ENCODE measurements at places on chromosomes 7 and 10.

- no peak for DNase-seq
These were observed 604.9 kb upstream of the ADARB2 start for GRCh38 chr10:2342206-2342605.

DNA sequence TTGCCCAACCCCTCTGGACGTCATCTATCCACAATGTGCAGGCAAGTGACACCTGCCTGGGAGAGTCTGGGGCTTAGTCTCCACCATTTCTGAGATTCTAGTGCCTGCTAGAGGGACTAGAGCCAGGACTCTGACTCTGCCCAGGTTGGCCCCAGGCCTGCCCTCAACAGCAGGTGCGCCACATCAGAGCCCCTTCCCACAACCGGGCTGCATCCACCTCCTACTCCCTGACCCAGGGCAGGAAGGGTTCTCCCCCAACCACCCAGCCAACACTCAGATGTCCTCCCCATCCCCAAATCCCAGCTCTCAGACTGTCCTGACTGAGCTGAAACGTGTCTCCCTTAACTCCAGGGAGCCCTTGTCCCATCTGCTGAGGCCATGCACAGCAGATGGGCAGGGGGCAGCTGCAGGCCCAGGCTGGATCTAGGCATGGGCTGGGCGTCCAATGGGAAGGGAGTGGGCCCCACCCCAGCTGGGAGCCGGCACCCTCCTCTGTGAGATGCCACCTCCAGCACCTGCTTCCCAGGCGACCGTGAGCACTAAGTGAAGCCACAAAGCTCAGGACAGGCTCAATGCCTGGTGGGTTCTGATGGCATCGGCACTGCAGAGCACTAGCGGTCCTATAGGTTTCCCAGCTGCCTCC lies 49.2 kb downstream of the RASGEF1A start:
- DNase-seq: no peak

GRCh38 chr7:79620291-79620690 lies 166.8 kb upstream of the MAGI2 start:
- DNase-seq: no peak

- no peak for DNase-seq
These were observed 285.7 kb downstream of the CRPPA start for GRCh38 chr7:16135658-16136057.

- no peak for DNase-seq
These were observed 19.5 kb upstream of the ABCB5 start for GRCh38 chr7:20595971-20596370.

- DNase-seq: no peak
These were observed 17.6 kb downstream of the SRI start for GRCh38 chr7:88202278-88202677.

DNA sequence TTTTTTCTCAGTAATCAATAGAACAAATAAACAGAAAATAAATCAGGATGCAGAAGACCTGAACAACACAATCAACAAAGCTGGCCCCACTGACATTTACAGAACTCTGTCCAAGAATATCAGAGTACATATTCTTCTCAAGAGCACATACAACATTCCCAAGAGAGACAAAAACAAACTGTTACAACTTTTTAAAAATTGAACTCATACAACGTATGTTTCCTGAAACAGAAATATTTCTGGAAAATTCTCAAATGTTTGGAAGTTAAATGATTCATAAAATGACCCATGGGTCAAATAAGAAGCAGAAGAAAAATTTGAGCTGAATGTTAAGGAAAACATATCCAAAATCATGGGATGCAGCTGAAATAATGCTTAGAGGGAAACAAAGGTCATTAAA lies 93.9 kb upstream of the VIPR2 start:
- DNase-seq: no peak

GRCh38 chr10:106682175-106682574 lies 482.3 kb downstream of the SORCS1 start:
- DNase-seq: no peak

DNA sequence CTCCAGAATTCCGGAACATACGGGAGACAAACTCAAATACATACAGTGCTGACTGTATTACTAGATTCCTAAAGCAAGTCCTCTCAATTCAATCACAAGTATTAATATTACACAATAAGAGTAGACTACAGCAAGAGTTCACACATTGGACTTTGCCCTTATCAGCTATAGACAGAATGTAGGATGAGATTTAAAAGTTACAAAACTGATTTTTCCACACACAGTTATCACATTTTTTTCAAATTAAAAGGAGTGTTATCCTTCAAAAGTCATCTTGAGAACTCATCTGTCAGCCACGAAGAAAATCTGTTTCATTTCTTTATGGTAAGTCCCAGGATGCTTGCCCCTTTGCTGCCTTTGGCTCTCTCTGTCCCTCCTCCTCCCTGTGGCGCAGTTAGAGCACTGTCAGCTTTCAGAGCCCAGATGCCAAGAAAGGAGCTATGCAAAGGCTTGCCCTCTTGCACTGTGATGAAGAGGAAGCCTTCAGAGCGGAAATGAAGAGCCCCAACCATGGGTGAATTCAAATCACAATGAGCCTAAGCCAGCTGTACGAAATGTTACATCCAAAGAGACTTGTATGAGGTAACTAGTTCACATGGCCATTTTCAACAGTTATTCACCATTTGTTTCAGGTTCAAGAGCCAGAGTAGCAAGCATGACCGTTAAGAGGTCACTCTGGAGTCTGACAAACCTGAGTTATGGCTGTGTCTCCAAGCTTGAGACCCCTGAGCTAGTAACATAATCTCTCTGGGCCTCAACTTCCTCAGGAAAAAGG lies 10.7 kb downstream of the NCOA4 start:
- DNase-seq: no peak

DNA sequence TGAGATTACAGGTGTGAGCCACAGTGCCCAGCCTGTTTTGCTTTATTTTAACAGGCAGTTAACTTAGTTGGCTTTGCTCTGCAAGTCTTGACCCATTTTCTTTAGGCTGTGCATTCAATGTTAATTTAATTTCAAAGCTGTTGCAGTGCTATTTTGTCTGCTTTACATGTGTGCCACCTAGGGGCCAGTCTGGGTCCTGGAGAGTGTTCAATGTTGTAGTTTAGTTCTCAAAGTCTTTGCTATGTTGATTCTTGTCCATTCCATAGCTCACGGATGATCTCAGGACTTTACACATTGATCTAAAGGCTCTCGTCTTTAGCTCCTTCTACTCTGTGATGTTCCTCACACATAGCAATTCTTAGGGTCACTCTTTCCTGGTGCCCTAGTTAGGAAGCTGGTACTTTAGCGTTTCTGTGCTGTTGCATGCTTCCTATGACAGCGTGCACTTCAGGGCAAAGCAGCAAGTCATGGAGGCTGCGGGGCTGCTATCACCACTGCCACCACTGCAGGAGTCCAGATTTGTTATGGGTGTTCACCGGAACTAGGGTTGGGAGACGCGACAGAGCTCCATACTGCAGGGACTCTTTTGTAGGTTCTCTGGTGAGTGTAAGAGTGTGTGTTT lies 16.4 kb upstream of the ABCA13 start:
- no peak for DNase-seq

DNA sequence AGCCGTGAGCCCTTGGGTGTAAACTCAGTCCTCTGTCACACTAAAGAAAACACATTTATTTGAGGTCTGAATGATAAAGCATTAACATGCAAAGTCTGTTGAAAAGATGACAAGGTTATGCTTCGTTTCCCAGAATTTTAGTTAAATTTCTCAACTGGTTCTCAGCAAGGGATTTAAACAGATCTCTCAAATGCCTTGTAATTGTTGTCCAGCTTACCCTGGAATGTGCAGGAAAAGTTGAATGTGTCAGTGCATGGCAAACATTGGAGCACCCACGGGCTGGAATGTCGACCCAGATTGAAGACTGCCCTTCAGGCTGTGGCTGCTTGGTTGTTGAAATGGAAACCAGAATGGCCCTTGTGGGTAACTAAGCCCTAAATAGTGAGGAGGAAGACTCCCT lies 191.8 kb downstream of the TRIL start:
- DNase-seq: no peak

GRCh38 chr7:133575726-133576440 lies 323.0 kb downstream of the EXOC4 start:
- peak; percentile 71 for DNase-seq

DNA sequence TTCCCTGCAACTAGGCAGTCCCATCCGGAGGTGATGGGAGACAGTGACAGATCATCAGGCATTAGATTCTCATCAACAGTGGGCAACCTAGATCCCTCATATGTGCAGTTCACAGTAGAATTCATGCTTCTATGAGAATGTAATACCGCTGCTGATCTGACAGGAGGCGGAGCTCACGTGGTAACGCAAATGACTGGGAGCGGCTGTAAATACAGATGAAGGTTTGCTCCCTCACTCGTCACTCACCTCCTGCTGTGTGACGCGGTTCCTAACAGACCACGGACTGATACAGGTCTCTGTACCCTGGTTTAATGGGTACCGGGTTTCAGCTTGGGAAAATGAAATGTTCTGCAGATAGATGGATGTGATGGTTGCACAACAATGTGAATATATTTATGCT lies 47.8 kb upstream of the PIK3AP1 start:
- no peak for DNase-seq

GRCh38 chr10:24866604-24867583 lies 85.5 kb downstream of the PRTFDC1 start:
- DNase-seq: peak; percentile 8

DNA sequence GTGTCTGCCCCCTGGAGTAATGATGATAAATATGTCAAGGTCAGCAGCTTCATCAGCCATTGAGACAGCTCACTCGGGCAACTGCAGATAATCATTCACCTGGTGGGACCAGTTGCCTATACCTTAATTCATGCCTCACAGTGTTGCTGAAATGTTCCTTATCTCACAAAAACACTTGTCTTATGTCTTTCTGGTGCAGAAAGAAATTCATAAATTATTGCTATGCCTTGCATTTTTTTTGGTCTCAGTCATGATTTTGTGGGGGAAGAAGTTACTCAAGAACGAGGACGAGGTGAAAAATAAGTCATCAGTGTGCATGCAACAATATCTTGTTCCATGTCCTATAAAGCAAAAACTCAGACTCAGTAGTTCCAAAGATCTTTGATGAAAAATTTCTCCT lies 16.0 kb downstream of the TRIL start:
- no peak for DNase-seq

DNA sequence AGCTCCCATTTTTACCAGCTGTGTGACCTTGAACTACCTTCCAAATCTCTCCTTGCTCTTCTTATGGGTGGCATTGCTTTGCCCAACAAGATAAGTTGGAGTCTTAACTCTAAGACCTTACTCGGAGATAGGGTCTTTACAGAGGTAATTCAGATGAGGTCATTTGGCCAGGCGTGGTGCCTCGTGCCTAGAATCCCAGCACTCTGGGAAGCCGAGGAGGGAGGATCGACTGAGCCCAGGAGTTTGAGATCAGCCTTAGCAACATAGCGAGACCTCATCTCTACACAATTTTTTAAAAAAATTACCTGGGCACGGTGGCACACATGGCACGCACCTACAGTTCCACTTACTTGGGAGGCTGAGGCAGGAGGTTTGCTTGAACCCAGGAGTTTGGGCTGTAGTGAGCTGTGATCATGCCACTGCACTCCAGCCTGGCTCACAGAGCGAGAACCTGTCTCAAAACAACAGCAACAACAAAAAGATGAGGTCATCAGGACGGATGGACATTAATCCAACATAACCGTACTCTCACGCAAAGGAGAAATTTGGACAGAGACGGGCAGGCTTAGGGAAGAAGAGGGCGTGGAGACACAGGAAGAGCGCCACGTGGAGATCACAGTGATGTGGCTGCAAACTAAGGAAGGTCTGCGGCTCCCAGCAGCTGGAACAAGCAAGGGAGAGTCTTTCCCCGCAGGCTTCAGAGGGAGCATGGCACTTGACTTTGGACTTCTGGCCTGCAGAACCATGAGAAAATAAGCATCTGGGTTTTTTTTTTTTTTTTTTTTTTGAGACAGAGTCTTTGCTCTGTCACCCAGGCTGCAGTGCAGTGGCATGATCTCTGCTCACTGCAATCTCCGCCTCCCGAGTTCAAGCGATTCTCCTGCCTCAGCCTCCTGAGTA lies 122.3 kb upstream of the CARD11 start:
- DNase-seq: no peak

DNA sequence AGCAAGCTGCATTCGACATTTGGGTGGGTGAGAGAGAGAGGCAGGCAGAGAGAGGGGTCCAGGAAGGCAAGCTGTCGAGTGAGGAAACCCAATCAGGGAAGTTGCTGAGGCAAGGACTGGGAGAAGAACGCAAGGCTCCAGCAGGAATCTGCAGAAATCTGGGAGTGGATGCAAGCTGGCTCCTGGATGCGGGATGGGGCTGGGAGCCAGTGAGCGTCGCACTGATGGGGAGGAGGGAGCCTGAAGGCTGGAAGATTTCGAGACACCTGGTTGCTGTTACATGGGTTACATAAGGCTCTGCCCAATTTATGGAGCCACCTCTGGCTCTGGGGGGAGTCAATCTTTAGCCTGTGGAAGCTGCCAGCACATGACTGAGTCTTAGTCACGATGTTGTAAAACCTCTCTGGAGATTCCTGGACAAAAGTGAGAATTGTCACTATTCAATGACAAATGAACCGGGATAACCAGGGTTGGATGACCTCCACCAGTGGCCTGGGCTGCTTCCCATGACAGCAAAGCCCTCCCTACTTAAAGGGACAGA lies 51.1 kb upstream of the ADRB1 start:
- no peak for DNase-seq

- DNase-seq: no peak
These were observed 22.3 kb upstream of the TSPAN33 start for GRCh38 chr7:129122078-129122750.

DNA sequence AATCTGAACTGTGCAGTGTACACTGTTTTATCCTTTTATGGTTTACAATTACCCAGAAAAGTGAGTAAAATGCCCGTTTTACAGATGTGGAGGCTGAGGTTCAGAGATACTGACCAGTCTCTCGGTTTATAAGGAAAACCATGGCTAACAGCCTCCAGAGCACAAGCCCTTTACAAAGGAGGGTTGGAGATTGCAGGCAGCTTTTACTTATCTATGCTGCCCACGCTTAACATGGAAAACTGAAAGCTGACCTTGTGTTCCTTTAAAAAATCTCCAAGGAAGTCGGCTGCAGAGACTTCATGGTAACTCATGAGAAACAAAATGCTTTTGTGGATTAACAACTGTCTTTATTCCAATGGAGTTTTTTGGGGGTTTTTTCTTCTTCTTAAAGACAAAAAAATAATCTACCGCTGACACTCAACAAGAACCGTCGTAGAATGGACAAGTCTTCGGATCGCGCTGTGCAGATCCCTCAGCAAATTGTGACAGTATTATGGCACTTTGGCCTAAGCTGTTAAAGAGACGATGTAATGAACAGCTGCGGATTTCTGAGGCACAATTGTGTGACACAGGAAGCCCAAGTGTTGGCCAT lies 654 bp upstream of the SLF2 start:
- peak; percentile 4 for DNase-seq

DNA sequence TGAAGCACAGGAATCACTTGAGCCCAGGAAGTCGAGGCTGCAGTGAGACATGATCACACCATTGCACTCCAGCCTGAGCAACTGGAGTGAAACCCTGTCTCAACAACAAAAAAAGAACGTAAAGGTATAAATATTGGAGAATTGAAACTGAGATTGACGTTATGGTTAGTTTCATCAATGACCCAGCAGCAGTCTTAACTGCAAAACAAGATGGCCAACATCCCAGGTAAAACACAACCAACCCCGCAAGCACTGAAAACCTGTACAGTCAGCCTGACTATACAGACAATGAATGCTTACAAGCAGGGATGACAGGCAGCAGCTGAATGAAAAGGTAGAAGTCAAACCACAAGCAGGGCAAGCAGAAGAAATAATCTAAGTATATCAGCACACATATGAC lies 34.7 kb downstream of the WAPL start:
- DNase-seq: no peak

GRCh38 chr7:103797647-103798307 lies 191.7 kb downstream of the RELN start:
- peak; percentile 26 for DNase-seq

GRCh38 chr7:1585142-1585981 lies 15.5 kb upstream of the PSMG3 start:
- DNase-seq: no peak

- peak; percentile 44 for DNase-seq
These were observed 78.3 kb downstream of the WIPF3 start for GRCh38 chr7:29884399-29885272.

All from cerebellum (tissue), 4 donors.